Activated CD4-positive, alpha-beta memory T cell treated with anti-CD3 and anti-CD28 coated beads, Interleukin-2, amount 10 ng/mL, durations not matched to agents 7 days and 5 days (primary cell): ENCODE measurements at places on chromosomes 4 and X.

DNA sequence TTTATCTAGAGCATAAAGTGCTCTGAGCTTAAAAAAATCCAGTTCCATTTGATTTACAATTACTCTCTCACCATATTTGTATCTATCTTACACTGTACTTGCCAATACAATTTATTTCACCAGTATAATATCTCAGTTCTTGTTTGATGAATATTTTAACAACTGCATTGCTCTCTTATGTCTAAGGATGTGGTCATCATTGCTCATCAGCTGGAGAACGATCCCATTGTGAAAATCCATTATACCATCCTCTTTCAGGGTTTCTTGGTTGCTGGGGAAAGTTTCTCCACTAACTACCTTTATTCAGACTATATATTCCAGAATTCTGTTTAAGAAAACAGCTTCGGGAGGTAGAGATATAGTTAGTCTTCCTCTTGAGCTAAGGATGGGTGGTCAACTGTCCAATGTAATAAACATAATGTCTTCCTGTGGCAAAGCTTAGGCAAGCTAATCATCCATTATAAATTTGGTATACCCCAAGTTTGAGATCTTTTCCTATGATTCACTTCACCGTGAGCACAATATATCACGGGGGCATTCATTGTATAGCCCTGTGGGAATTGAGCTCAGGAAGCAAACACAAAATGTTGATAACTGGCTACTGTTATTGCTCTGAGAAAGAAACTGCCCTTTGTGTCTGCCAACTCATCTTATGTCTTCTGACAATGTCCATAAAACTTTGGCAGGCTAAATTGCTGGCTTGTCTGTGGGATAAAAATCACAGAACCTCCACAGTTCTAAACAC is 2361.9 kb downstream of the ARAP2 start:
- no peak for DNase-seq

DNA sequence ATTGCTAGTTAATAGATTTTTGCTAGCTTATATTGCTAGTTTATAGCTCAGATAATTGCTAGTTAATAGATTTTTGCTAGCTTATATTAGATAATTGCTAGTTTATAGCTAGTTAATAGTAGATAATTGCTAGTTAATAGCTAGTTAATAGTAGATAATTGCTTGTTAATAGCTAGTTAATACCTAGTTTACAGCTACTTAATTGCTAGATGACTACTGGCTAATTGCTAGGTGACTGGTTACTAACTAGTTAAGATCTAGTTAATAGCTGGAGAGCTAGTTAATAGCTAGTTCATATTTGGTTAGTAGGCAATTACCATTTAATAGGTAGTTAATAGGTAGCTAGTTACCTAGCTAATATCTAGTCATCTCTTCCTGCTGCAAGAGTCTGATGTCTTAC is 633.8 kb upstream of the CT83 start:
- DNase-seq = no peak

DNA sequence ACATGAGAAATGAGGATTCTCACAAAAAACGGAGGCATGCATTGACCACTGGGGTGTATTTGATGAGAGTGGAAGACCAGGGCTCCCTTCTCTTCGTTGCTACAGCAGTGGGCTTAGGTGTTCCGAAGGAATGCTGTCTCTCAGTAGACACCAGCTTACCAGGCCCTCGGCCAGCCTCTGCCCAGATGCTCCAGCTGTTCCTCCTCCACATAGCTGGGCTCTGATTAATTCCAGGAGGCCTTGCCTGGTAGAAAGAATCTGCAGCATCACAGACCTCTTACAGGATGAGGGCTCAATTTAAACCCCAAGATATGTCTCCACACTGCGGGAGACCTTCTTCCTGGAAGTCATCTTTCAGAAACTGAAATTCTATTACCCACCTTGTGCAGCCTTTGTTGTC is 346.6 kb upstream of the TENM3 start:
- DNase-seq = no peak

DNA sequence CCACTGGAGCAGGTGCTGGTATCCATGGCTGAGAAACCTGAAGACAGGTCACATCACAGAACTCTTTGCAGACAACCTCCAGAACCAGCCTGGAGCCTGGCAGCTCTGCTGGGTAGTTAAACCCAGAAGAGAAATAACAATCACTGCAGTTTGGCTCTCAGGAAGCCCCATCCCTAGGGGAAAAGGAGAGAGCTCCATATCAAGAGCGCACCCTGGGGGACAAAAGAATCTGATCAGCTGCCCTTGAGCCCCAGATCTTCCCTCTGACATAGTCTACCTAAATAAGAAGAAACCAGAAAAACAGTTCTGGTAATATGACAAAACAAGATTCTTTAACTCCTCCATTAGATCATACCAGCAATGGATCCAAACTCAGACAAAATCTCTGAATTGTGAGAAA is 823.2 kb upstream of the FRG1 start:
- DNase-seq = no peak

GRCh38 chr4:86522349-86522748 is 71.8 kb upstream of the PTPN13 start:
- no peak for DNase-seq

DNA sequence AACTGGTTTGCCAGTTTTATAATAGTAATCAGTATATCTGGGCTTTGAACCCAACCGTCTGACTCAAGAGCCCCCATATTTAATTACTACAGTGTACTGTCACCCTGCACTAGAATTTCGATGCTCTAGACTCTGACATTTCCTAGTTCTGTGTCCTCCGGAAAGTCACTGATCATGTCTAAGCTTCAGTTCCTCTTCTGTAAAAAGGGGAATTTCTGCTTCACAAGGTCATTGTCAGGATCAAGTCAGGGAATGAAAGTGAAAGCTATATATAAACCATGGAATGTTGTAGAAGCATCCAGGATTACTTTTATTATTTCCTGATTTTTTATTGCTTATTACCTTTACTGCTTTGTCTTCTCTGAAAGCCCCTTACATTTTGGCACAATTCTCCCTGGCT is 4.0 kb upstream of the KCNIP4 start:
- no peak for DNase-seq

DNA sequence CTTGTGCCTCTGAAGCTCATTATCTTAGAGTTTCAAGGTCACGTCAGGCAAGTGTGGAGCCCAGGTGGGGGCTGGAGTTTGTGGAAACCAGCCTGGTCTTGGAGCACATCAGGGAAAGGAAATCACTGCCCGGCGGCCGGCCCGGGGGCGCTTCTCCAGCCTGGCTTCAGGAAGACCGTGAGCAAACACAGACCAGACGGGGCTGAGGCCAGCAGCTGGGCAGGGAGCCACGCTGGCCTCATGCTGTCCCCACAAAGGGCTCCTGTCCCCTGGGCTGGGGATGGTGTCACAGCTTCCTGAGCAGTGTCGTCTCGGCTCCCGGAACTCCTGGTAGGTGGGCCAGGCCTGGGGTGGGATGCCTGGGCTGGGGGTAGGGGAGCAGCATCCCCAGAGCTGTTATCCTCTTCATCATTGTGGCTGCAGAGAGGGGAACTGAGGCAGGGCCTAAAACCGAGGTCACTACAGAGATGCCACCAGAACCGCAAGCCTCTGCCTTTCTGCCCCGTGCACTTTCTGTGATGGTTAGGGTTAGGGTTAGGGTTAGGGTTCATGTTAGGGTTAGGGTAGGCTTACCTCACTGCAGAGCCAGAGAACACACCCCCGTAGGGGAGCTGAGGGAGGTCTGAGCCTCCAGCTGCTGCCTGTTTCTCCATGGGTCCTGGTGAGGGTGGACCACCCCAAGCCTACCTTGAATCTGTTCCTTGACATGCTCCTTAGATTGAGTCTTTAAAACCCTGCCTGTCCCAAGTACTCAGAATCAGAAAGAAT is 77.5 kb downstream of the HTRA3 start:
- DNase-seq = no peak

GRCh38 chr4:180932370-180933001 is 1310.7 kb upstream of the TENM3 start:
- DNase-seq = no peak

- DNase-seq = peak; percentile 37
These were observed 4.0 kb downstream of the C4orf46 start for GRCh38 chr4:158667651-158668198.

GRCh38 chrX:127570276-127570675 is 481.9 kb downstream of the ACTRT1 start:
- no peak for DNase-seq

GRCh38 chr4:109559625-109559982 is 442 bp upstream of the MCUB start:
- DNase-seq = peak; percentile 56

GRCh38 chr4:17647927-17648326 is 33.5 kb downstream of the MED28 start:
- DNase-seq = no peak

DNA sequence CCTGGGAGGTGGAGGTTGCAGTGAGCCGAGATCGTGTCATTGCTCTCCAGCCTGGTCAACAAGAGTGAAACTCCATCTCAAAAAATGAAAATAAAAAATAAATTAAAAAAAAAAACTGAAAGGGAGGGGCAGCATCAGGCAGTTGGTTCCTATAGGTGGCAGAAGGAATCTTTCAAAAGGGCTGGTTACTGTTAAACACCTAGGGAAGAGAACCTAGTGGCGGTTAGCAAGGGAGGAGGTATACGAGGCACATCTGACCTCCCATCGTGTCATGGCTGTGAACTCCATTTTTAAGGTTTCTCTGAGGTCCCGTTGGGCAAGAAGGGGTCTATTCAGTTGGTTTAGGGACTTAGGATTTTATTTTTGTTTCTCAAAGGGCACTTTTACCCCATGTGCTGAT is 150.1 kb downstream of the SLC7A11 start:
- no peak for DNase-seq

- no peak for DNase-seq
These were observed 43.1 kb downstream of the ATRX start for GRCh38 chrX:77742788-77743476.

- no peak for DNase-seq
These were observed 1927.1 kb upstream of the PCDH7 start for GRCh38 chr4:28792917-28793597.

- no peak for DNase-seq
These were observed at the start of gene KLHL4 for GRCh38 chrX:87517571-87518141. KLHL4 (plus strand) TSS chrX:87517802; CDS start chrX:87517894, 92 bp downstream.

DNA sequence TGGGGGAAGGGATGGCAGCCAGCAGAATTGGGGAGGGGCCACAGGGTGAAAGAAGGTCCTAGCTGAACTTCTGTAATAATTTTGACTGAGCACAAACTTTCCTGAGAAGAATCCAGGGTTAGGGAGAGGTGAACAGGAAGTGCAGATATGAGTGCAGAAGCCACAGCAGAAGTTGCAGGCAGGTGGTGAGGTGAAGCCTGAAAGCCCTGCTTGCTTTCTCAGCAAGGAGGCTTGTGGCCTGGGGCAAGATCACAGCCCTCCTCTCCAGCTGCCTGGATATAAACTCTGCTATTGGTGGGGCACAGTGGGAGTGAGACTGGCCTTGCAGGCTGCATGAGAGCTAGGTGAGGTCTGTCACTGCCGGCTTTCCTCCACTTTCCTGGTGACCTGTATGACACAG is 44.1 kb upstream of the UPRT start:
- no peak for DNase-seq

GRCh38 chr4:2450394-2451035 is 18.4 kb upstream of the RNF4 start:
- no peak for DNase-seq

DNA sequence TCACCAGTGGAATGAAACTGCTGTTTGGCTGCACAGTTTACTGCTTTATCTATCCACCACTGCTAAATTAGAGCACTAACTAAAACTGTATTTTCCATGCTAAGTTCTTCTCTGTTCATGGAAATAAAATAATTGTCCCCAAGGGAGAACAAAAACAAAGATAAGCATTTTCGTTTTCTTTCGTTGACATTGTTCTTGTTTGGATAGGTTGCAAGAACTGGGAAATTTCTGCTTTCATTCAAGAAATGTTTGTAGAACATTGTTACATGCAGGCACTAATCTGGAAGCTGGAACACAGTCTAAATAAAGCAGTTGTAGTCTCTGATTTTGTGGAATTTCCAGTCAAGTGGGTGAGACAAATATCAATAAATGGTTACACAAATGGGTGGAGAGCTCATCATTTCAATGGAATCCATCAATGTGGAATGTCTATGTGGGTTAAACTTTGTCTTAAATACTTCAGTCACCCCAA is 5.8 kb upstream of the CXCL8 start:
- DNase-seq = no peak

- DNase-seq = no peak
These were observed 68.9 kb downstream of the SH2D1A start for GRCh38 chrX:124415115-124415800.

GRCh38 chr4:85489273-85489981 is 14.5 kb downstream of the ARHGAP24 start:
- DNase-seq = no peak

DNA sequence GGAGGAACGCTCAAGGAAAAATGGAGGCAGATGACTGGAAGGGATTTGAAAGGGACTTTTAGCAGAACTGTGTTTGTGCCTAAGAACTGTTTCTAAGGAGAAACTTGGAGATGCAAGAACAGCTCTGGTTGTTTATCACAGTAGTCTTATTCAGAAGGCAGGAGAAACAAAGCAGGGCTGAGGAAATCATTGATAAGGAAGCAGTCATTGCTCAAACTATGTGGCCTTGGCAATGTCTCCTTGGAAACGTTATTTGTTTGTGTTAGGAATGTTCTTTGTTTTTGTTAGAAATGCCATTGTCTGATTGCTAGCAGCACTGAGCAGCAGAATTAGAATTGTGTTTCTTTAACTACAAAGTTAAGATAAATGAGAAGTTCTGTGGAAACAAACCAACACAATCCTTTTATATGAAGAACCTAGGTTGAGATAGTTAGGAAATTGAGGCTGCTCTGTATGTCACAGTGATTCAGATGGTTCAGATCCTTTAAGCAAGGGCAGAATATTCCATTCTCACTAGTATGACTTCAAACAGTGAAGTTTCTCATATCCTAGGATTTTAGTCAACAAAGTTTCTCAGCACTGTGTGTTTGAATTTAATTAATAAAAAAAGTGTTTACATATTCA is 1191.3 kb upstream of the IGFBP7 start:
- DNase-seq = no peak

GRCh38 chrX:155577682-155578081 is 35.1 kb downstream of the TMLHE start:
- peak; percentile 15 for DNase-seq

- no peak for DNase-seq
These were observed 123.1 kb upstream of the MID1 start for GRCh38 chrX:10743476-10743875.

DNA sequence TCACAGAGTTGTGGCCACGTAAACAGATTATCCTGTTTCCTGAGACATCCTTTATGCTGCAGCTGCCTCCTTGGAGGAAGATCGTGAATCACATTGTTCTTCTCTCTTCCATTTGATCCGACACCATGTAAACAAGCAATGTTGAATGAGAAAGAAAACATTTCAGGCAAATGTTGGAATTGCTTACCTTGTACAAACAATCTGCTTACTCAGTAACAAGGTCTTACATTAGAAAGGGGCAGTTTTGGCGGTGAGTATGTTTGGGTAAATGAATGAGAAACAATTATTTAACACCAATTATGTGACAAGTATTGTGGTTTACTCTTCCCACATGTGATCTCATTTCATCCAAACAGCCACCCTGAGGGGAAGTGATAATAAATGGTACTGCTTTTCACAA is 637.8 kb downstream of the RAB28 start:
- DNase-seq = no peak

- DNase-seq = no peak
These were observed 275.4 kb upstream of the CPEB2 start for GRCh38 chr4:14726877-14727361.
